Central memory CD8-positive, alpha-beta T cell (primary cell): ENCODE measurements at places on chromosomes 1 and 21.

GRCh38 chr1:91828583-91829281, 57.2 kb downstream of the TGFBR3 start:
- DNase-seq, result no peak

GRCh38 chr1:235021815-235022214, 106.8 kb downstream of the TOMM20 start:
- no peak for DNase-seq

DNA sequence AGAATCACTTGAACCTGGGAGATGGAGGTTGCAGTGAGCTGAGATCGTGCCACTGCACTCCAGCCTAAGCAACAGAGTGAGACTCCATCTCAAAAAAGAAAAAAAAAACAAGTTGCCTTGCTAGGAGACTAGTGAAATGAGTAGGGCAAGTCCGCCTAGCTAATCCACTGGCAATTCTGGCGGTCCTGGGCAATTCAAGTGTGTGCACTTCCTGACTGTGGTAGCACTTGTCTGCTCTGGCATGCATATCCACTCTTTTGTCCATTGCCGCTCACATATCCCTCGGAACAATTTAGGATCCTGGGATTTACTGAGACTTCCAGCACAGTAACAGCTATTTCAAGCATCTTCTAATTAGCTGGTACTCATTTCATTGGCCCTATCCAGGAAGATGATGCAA, 426.3 kb upstream of the ADGRL2 start:
- DNase-seq, result no peak

- DNase-seq, result no peak
Observed at GRCh38 chr1:156848461-156849150, 10.3 kb downstream of the INSRR start.

DNA sequence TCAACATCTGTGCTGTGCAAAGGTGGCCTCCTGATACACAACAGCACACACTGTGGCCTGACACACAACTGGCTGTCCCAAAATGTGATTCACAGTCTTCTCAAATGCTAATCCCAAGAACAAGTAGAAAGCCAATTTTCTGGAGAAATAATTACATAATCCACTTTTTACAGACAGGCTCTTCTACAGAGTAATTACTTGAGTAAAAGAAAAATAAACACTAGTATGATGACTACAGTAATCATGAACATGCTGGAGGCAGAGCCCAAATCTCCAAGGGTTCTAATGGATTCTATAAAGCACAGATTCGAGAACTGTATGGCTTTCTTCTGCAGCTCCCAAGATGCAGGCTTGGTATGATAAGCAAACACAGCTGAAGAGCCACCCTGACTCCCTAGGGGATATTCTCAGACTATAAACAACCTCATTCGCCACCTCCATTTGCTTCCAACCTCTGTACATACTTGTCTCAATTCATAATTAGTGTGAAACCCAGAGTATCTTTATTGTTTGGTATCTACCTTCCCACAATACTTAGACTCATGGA, 81.9 kb downstream of the SIPA1L2 start:
- no peak for DNase-seq

- DNase-seq, result no peak
Observed at GRCh38 chr1:168497376-168497950, 46.3 kb downstream of the XCL2 start.

DNA sequence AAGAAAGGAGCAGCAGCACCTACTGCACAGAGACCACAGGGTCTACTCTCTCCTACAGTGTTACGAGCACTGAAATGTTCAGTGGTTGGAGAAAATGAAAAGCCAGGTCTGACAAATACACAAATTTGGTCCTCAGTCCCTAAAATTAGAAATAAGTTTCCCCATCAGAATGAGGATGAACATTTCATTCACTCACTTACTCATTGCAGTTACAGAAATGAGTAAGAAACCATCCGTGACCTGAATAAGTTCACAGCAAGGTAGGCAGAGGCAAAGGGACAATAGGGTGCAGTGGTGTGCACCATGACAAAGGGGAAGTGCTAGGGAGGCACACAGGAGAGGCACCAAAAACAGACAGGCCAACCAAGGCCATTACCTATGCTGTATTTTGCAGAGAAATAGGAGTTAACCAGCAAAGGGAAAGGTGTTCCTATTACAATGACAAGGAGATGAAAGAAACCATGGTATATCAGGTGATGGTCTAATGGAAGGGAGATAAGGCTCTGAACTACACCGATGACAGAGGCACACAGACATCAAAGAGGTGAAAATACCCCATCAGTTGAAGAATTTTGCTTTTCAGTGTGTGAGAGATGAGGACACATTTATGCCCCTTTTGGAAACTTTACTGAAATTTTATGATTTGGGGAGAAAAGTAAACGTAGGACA, 29.4 kb downstream of the VAV3 start:
- DNase-seq, result no peak

DNA sequence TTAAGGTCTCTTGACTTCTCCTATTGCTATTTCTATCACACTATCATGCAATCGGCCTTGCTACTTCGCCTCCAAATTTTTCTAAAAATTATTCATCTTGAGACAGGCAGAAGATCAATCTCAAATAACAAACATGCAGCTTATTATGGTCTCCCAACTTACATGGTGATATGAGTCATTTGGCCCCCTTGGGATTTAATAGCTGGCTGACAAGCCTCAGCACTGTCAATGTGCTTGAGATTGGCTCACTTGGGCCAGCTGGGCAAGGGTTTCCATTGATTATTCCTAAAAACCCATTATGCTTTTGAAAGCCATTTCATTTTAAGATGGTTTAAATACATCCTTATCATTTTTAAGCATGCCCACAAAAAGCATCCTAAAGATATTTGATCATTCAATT, 224.5 kb upstream of the NFIA start:
- no peak for DNase-seq

DNA sequence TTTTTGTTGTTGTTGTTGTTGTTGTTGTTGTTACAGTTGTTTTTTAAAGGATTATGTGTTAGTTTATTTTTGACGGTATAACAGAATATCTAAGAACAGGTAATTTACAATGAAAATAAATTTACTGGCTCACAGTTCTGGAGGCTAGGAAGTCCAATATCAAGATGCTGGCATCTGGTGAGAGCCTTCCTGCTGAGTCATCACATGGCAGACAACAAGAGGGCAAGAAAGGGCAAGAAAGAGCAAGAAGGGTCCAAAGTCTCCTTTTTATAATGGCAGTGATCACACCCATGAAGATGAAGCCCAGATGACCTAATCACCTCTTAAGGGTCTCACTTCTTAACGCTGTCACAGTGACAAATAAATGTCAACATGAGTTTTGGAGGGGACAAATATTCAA, 142.1 kb downstream of the NEGR1 start:
- no peak for DNase-seq

DNA sequence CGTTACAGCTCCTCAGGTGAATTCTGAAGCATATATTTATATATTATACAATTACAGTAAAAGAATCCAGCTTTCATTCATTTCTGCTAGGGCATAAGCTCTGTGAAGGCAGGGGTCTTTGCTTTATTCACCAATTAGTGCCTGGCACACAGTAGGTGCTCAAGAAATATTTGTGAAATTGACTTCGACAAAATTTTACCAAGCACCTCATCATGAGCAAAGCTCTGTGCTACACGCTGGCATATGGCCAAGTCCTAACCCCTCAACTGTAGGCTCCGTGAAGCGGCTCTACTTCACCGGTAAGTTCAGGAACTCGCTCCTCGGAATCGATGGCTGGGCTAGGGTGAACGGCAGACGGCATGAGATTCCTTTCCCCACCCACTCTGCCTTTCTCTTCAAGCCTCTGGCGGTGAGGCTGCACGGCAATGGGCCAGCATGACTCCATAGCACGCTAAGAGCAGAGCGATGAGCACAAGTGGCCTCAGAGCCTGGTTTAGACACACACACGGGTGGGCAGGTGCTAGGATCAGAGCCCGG, 8.7 kb downstream of the C1orf174 start:
- DNase-seq, result no peak

DNA sequence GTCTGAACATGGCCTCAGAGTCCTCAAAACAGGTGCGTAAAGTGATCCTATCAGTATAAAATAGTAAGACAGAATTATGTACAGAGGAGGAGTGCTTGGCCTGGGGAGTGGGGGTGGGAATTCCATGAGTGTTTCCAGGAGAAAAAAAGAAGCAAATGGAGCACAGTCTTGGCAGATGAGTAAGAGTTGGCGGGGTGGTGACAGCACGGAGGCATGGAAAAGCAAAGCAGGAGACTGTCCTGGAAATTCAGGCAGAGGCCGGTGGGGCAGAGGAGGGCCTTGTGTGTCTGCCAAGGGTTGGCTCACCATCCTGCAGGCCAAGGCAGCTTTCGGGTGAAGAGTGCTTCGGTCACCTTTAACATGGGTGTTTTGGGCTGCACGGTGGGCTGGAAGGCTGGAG, 63.4 kb downstream of the OPTC start:
- no peak for DNase-seq

DNA sequence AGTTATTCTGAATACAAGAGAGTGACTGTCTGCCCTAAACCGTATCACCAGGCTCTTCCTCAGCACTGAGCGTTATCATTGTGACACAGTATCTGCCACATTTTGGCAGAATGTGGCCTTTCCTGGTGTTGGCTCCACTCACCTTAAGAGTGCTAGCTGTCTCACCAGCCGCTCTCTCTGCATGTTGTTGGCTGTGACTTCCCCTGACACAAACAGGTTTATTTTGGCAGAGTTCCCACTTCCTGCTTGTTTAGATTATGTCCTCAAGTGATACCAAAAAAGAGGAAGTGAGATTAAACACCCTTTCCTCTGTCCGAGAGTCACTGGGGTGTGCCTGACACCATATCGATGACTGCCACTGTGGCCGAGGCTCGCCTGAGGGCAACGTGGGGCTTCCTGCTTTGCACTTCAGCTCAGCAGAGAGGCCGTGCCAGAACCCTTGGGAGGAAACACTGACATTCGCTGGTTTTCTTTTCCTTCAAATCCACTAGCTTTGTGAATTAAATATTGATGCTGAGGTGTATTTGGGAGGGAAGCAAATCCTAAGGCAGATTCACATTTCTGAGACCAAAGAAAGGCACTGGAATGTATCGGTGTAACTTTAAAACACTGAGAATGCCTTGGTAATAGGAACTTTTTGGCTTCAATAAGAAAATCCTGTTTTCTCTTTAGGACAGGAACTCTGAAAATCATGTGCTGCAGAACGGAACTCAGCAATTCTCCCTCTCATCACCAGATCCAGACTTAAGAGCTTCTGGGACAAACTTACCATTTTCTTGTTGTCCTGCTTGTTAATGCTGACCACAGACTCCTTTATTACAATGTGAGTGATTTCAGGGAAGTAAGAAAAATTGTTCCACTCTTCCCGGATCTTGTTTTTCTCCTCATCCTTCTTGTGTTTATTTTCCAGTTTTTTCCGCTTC, 102.1 kb downstream of the JAK1 start:
- peak; percentile 39 for DNase-seq

- DNase-seq, result no peak
Observed at GRCh38 chr1:110945626-110946025, 18.1 kb downstream of the LRIF1 start.

DNA sequence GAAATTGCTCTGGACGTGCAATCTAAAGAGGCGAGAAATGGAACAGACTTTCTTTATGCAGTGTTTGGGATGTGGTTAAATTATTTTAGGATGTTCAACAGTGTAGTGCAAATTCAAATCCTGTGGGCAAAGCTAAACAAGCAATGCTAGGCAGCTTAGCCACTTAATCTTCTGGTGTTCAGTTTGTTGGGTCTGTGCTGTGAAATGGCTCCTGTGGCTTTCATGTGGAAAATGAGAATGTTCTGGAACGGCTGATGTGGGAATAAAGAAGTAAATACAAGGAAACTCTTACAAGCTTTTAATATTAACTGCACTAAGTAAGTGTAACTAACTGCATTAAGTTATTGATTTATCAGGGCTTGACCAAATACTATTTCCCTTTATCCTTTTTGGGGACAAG, 766.6 kb downstream of the ADGRL2 start:
- DNase-seq, result no peak

DNA sequence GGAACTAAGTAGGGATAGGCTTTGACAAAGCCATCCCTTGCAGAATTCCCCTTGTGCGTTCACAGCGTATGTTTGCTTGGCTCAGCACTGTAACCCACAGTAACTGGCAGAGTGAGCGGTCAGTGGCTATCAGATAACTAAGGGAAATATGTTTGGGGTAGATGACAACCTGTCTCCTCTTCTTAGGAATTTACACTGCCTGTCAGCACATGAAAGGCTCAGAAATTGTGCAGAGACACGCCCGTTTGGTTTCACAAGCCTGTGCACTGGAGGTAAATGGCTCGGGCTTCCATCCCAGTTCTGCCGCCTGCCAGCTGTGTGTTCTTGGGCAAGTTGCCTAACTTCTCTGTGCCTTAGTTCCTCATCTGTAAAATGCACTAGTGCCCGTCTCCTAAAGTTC, 101.2 kb downstream of the PRDM2 start:
- no peak for DNase-seq
